ENCODE measurements at places on chromosomes 6 and 20. TPM values are rescaled to one million over a fixed set of nuclear protein-coding genes. Genes with fewer than 3 reads are reported as not detected.
A peak's percentile ranks its signal among the peaks of the same experiment; 100 is the strongest.

- no peaks in the 10 kb centered on the region for H3K4me1 ChIP-seq
- H3K27ac ChIP-seq = no peak overlapping the region
- H3K27me3 ChIP-seq = peaks cover 2% of the 10 kb centered on the region
- H3K4me3 ChIP-seq = no peak overlapping the region
Observed at GRCh38 chr6:54236984-54237383, 71.3 kb upstream of the TINAG start.

- peaks cover 19% of the 10 kb centered on the region for H3K4me1 ChIP-seq
- H3K27ac ChIP-seq = peak overlapping the region; percentile 82
- H3K27me3 ChIP-seq = peaks cover 1% of the 10 kb centered on the region
- H3K36me3 ChIP-seq = peaks cover 2% of the 10 kb centered on the region
- peak overlapping the region; percentile 96 for H3K4me3 ChIP-seq
Observed at GRCh38 chr20:46118481-46119020, 437 bp downstream of the CD40 start.

DNA sequence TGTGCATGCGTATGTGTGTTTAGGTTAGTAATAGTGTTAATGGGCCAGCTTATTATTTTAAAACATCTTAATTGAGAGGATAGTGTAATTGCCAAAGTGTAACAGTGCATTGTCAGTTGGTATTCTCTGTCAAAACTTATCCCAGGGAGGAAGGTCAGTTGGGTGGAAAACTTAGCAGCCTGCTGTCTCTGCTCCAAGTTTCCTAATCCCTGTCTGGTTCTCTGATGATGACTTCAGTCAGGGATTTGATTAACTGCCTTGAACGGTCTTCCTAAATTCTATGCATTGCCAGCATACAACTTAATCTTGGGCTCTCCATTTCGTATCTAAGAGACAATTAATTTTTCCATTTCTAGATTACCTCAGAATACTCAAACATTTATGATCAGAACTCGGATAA is 51.1 kb downstream of the L3MBTL3 start:
- H3K4me1 ChIP-seq = no peaks in the 10 kb centered on the region
- no peaks in the 10 kb centered on the region for H3K27me3 ChIP-seq
- no peak for DNase-seq
- H3K4me3 ChIP-seq = no peak overlapping the region

DNA sequence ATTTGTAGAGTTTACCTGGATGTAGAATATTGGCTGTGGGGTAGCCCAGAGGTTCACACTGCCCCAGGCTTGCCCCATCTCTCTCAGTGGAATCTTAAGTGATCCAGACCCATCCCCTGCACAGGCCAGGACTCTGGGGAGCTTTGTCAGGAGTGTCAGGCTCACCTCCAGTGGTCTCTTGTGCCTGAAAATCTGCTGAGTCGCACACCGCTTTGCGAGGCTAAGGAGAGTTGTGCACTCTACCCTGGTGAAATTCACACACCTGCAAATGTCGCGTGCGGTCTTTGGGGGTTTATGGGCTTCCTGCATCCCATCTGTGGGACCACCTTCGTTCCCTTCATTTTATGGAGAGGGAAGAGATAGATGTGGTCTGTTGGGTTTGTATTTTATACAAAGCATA is 63.6 kb upstream of the KIF25 start:
- no peak overlapping the region for H3K4me3 ChIP-seq
- no peaks in the 10 kb centered on the region for H3K36me3 ChIP-seq
- no peaks in the 10 kb centered on the region for H3K4me1 ChIP-seq
- peaks cover 15% of the 10 kb centered on the region for H3K27me3 ChIP-seq
- H3K27ac ChIP-seq = no peak overlapping the region

DNA sequence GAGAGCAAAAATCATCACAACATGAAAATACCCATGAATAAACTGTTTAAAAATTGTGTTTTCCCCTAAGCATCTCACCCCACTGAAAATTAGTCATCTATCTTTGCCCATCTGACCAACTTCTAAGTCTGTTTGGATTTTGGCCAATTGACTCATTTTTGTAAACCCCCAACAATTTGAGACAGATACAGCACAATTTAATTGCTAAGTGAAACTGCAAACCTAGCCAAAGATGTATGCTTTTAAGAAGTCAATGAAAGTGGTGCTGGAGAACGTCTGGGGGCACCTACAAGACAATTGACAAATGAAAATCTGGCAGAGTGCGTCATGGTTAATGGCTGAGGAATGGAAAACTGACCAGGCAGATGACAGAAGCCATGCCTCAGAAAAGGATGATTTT is 30.9 kb upstream of the SLC24A3 start:
- H3K36me3 ChIP-seq = no peaks in the 10 kb centered on the region
- peaks cover 5% of the 10 kb centered on the region for H3K27me3 ChIP-seq
- no peak for DNase-seq
- H3K4me3 ChIP-seq = no peak overlapping the region

GRCh38 chr6:100833972-100834574 is 47.1 kb downstream of the ASCC3 start:
- no peak for DNase-seq
- no peaks in the 10 kb centered on the region for H3K27me3 ChIP-seq
- peaks cover 35% of the 10 kb centered on the region for H3K36me3 ChIP-seq
- peaks cover 10% of the 10 kb centered on the region for H3K4me1 ChIP-seq

MUCL3 gene
- not detected for total RNA-seq

DNA sequence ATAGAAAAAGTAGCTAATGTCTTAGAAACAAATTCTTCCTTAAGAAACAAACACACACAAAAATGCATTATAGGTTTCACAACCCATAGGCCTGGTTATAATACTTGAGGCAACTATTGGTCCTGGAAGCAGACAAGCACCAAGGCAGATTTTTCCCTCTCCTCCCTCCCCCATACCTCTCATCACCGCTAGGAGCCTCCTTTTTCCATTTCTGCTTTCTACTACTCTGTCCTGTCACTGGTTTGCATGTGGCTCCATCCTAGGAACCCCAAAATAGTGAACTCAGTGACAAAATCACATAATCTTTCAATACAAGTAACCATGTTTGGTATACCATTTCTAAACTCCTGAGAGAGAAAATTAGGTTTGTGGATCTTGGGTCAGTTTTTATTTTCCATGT is 66.1 kb downstream of the HMGCLL1 start:
- no peak for DNase-seq
- H3K27ac ChIP-seq = no peak overlapping the region
- H3K27me3 ChIP-seq = no peaks in the 10 kb centered on the region
- no peaks in the 10 kb centered on the region for H3K4me1 ChIP-seq
- H3K4me3 ChIP-seq = no peak overlapping the region

GRCh38 chr6:14857501-14857900 is 388.4 kb upstream of the JARID2 start:
- H3K27me3 ChIP-seq = no peaks in the 10 kb centered on the region
- peaks cover 28% of the 10 kb centered on the region for H3K4me1 ChIP-seq
- H3K27ac ChIP-seq = peak overlapping the region; percentile 91
- H3K4me3 ChIP-seq = peak overlapping the region; percentile 36

- H3K27me3 ChIP-seq = no peaks in the 10 kb centered on the region
- DNase-seq = no peak
- H3K36me3 ChIP-seq = peaks cover 6% of the 10 kb centered on the region
Observed at GRCh38 chr6:33770124-33770832, 18.7 kb downstream of the LEMD2 start.

MMP24 gene
- not detected for total RNA-seq

DNA sequence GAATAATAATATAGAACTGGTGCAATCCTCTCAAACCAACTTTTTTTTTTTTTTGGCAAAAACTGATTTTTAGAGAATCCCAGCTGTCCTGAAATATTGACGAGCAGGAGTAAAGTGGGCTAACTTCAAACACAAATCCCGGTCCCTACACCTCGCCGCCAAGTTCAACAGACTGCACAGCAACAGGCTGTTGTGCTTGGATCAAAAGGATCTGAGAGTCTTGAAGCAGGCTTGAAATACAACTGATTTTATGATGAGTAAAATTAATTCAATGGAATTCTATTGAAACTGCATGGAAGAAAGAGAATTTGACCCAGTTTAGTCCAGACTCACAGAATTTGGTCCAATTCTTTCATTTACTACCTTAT is 172.1 kb downstream of the FOXC1 start:
- no peaks in the 10 kb centered on the region for H3K27me3 ChIP-seq
- DNase-seq = no peak
- H3K27ac ChIP-seq = no peak overlapping the region
- H3K36me3 ChIP-seq = peaks cover 3% of the 10 kb centered on the region

DNA sequence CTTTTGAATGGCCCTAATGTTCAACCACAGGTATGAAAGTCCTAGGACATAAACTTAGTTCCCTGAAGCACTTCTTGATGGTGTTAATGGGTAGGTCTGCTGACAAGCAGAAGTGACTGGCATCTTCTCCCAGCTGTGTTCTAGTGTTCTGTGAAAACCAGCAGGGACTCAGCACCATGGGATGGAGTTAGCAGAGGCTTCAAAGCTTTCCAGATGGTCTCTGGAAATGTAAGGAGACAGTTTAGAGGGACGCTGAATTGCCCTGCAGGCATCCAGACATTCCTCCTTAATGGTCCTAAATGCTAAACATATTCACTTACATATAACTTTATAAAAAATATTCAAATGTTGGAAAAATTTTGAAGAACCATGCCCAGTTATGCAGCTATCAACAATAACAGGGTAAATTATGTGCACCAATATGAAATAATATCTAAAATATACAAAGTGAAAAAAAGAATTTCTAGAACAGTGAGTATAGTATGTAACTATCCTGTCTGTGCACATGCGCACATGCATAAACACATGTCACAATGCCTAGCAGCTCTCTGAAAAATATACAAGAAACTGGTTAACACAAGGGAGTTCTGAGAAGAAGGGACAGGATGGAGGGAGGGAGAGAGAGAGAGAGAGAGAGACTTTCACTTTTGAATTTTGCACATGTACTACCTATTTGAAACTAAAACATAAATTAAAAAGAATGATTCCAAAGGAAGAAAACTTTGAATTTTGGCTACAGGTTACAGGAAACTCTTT is 87.2 kb downstream of the PRDM1 start:
- H3K4me3 ChIP-seq = no peak overlapping the region
- H3K4me1 ChIP-seq = peaks cover 21% of the 10 kb centered on the region
- no peaks in the 10 kb centered on the region for H3K27me3 ChIP-seq
- no peak overlapping the region for H3K27ac ChIP-seq
- no peak for DNase-seq
- H3K36me3 ChIP-seq = no peaks in the 10 kb centered on the region

GRCh38 chr6:147065786-147066185 is 138.4 kb upstream of the STXBP5 start:
- H3K27me3 ChIP-seq = no peaks in the 10 kb centered on the region
- no peak overlapping the region for H3K27ac ChIP-seq
- peaks cover 6% of the 10 kb centered on the region for H3K4me1 ChIP-seq
- DNase-seq = no peak

PROKR2 gene
- not detected for total RNA-seq

CTSA gene
- 28.7 TPM for total RNA-seq

GRCh38 chr6:20866036-20866435 is 331.8 kb downstream of the CDKAL1 start:
- no peak for DNase-seq
- H3K27me3 ChIP-seq = no peaks in the 10 kb centered on the region
- H3K36me3 ChIP-seq = peaks cover 4% of the 10 kb centered on the region
- no peaks in the 10 kb centered on the region for H3K4me1 ChIP-seq

HLA-DRB5 gene
- 0.33 TPM for total RNA-seq

MRPL14 gene
- total RNA-seq = 40.9 TPM

ADGRF5 gene
- total RNA-seq = not detected

- peaks cover 4% of the 10 kb centered on the region for H3K27me3 ChIP-seq
- H3K36me3 ChIP-seq = no peaks in the 10 kb centered on the region
- no peak for DNase-seq
Observed at GRCh38 chr20:40702504-40702903, 13.5 kb upstream of the MAFB start.

- H3K4me3 ChIP-seq = no peak overlapping the region
- no peak for DNase-seq
- peaks cover 5% of the 10 kb centered on the region for H3K4me1 ChIP-seq
Observed at GRCh38 chr20:40960101-40960500, 68.5 kb upstream of the TOP1 start.

- peaks cover 12% of the 10 kb centered on the region for H3K27me3 ChIP-seq
- peak; percentile 55 for DNase-seq
- H3K27ac ChIP-seq = no peak overlapping the region
- no peak overlapping the region for H3K4me3 ChIP-seq
Observed at GRCh38 chr20:46004889-46005473, 3.7 kb upstream of the MMP9 start.

- no peak for DNase-seq
- H3K4me1 ChIP-seq = peaks cover 37% of the 10 kb centered on the region
- no peak overlapping the region for H3K4me3 ChIP-seq
- no peaks in the 10 kb centered on the region for H3K27me3 ChIP-seq
- no peak overlapping the region for H3K27ac ChIP-seq
Observed at GRCh38 chr6:90346729-90347128, 50.1 kb upstream of the BACH2 start.

C20orf96 gene
- total RNA-seq = 6.8 TPM

DNA sequence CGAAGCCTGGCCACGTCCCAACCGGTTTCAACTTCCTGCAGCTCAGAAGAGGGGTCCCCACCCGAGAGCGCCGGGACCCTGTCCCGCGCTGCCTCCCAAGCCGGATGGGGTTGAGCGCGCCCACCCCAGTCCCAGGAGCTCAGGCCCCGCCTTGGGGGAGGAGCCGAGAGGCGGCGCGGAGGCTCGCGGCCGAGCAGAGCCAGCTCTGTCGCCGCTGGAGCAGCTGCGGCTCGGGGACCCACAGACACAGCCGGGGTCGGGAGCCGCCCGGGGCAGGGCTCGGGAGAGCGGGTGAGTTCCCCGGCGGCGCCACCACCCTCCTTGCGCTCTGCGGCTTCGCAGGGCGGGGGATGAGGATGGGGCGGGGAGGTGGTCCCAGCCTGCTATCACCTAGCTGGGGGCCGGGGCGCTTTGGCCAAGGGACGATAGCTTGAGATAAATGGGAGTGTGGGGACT is at the start of gene PPP1R16B:
Gene PPP1R16B (plus strand): TSS at position 196 of the 456 bp plus-strand sequence. CDS start 30,229 bp downstream, outside the sequence.
- H3K36me3 ChIP-seq = peaks cover 24% of the 10 kb centered on the region
- peaks cover 47% of the 10 kb centered on the region for H3K4me1 ChIP-seq
- no peaks in the 10 kb centered on the region for H3K27me3 ChIP-seq
- H3K27ac ChIP-seq = peak within 1 kb of the TSS; percentile 96
- peak within 1 kb of the TSS; percentile 85 for H3K4me3 ChIP-seq
- peak; percentile 76 for DNase-seq

DNA sequence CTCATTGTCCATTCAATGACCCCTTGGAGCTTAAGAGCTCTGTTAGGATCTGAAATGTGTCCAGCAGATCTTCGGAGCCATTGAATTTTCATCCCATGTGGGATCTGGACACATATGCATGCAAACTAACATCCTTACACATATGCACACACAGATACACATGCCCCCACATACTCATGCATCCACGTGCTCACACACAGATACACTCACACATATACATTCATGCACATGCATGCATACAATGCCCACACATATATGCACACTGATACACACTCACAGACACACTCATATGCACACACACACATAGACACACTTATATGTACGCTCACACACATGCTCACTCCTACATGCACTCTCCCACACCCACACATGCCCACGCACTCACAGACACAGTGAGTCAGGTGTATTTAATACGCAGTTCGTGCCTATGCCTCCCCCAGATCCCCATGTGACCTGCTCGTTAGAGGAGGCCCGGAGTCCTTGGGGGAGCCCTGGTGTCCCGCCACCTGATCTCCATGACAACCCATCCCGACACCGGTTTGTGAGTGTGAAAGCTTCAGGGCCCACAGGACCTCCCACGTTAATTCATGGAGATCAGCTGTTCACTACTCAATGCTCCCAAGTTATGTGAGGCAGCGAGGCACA is 121.9 kb upstream of the SULF2 start:
- no peak overlapping the region for H3K27ac ChIP-seq
- H3K4me1 ChIP-seq = no peaks in the 10 kb centered on the region
- no peaks in the 10 kb centered on the region for H3K36me3 ChIP-seq
